ENCODE measurements at places on chromosomes 4 and X.

DNA sequence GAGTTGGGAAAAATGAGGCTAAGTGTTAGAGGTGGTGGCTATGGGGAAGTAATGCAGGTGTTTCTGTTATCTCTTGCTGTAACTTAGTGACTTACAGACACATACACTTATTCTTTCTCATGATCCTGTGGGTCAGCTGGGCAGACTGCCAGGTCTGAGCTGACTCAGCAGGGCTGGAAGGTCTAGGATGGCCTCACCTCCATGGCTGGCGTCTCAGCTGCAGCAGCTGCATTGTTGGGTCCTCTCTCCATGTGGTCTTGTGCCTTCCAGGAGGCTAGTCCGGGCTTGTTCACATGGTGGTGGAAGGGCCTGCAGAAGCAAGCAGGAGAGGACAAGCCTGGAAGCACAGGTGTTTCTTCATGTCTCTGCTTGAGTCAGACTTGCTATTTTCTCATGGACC, 172.7 kb downstream of the NHS start:
- no peak for DNase-seq

DNA sequence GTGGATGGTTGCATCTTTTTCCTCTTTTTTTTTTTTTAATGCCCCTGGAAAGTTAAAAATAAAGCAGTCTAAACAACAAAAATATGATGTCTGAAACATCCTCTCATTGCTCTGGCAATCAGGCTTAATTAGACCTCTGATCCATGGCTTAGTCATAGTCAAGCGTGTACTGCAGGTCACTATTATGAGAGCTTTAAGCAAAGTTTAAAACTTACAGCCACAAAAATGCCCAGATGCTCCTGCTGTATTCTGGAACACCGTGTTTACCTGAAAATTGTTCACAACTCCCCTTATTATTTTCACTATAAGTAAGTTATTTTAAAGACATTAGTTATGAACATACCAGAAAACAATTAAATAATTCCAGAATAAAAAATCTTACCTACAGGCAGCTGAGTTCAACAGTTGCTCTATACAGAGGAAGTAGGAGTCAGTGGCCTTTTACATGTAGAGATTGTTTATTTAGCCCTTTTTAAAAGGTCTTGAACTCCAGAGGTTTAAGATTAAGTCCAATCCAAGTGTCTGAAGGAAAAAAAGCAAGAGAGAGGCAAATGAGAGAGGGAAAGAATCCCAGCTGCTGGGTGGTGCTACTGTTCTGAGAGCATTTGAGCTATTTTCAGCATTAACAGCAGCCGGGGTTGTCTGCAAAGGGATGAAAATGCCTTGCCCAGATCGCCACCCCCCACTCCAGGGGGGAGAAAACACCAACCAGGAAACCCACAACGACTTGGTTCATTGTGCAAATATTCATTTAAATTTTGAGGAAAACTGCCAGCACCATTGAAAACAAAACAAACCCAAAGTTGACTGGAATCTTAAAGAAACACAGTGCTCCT, 36.9 kb downstream of the SORBS2 start:
- no peak for DNase-seq

- no peak for DNase-seq
Observed at GRCh38 chr4:174789657-174790056, 39.4 kb downstream of the GLRA3 start.

DNA sequence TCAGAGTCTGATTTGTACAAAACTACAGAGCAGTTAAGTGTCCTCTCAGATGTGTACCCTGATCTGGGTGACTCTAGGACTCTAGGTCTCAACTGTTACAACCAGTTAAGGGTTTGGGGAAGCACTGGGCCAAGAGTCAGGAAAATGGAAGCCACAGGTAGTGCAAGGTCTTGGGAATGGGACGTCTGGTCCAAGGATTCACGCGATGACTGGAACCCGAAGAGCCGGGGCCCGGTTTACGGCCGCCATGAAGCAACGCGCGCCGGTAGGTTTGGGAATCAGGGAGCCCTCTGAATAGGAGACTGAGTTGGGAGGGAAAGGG, 321 bp upstream of the HPRT1 start:
- DNase-seq = no peak

- no peak for DNase-seq
Observed at GRCh38 chrX:17095161-17095560, 148.7 kb downstream of the REPS2 start.

GRCh38 chrX:41036668-41037326, 48.4 kb upstream of the USP9X start:
- DNase-seq = no peak

DNA sequence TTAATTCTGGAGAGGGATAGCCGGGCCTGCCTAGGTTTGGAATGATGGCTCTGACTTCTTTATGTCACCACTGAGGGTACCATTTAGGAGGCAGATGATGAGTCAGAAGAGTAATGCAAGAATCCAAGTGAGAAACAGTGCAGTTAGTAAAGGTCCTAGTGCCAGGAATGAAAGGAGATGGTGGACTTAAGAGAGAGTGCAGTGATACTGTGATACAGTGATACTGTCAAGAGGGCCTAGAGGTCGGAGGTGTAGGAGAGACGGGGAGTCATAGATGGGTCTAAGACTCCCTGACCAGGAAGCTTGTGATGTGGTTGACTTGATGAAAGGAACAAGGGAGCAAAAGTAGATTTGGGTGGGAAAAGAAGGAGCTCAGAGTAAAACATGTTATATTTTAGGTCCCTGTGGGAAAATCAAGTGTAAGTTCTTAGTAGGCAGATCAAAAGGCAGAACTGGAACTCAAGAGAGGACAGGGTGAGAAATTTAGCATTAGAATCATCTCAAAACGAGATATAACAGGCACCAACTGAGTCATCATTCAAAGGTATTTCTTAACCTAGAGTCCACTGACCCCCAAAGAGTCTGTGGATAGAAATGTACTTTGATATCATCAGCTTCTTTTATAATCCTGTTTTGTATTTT, 85.0 kb downstream of the NFKB1 start:
- DNase-seq = no peak

- no peak for DNase-seq
Observed at GRCh38 chr4:31236020-31236638, 516.0 kb downstream of the PCDH7 start.

GRCh38 chr4:148883435-148883834, 441.2 kb upstream of the NR3C2 start:
- no peak for DNase-seq

GRCh38 chr4:37471971-37472370, 214.2 kb downstream of the RELL1 start:
- no peak for DNase-seq

DNA sequence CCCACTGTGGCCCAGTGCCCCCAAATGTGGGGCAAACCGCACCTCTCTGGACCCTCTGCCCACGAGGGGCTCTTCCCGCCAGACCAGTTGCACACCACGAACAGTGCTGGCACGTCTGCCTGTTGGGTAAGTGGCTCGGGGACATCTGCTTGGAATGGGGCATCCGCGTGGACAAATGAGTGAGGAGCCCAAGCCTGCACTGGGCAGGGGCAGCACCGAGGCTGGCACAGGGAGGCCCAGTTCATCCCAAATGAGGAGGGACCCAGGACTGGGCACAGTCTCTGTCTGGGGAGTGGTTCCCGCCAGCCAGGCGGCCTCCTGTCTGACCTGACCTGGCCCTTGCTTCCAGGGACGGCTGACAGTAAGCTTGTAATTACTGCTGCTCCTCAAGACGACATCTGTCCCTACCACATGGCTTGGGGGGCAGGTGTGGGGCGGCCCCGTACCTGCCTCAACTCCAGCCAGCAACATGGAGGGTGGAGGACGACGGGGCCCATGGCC, 3.2 kb downstream of the SPON2 start:
- no peak for DNase-seq

DNA sequence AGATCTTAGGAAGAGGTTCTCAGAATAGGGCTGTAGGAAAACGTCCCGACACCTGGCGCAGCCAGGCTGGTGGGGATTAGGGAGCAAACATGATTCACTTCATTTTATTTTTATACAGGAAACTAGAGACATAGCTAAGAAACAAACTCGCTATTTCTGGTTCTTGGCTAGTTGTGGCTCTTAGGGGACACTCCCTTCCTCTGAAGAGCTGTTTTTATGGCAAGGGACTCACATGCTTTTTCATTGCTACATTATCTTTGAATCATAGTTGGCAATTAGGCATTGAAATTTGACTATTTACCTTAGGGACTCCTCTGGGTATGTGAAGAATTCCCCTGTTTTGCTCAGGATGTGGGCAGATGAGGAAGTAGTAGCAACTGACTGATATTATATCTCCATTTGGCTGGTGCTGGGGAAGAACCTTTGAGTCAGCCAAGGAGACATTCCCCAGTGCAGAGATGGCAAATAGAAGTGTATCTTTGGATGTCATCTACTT, 174.5 kb downstream of the SMIM20 start:
- DNase-seq = peak; percentile 29

GRCh38 chr4:105369988-105370387, 103.9 kb downstream of the PPA2 start:
- DNase-seq = no peak

GRCh38 chrX:149909324-149910177, 19.8 kb upstream of the HSFX4 start:
- no peak for DNase-seq

- DNase-seq = no peak
Observed at GRCh38 chr4:19095491-19096046, 1074.0 kb upstream of the LCORL start.

GRCh38 chr4:11589676-11590075, 161.0 kb upstream of the HS3ST1 start:
- no peak for DNase-seq

- no peak for DNase-seq
Observed at GRCh38 chrX:2228536-2228935, 272.2 kb downstream of the DHRSX start.

GRCh38 chrX:130975947-130976346, 72.9 kb upstream of the ENOX2 start:
- DNase-seq = peak; percentile 15

GRCh38 chr4:170413951-170414350, 324.2 kb upstream of the AADAT start:
- no peak for DNase-seq

GRCh38 chr4:122541996-122542395, 78.9 kb downstream of the IL21 start:
- no peak for DNase-seq

DNA sequence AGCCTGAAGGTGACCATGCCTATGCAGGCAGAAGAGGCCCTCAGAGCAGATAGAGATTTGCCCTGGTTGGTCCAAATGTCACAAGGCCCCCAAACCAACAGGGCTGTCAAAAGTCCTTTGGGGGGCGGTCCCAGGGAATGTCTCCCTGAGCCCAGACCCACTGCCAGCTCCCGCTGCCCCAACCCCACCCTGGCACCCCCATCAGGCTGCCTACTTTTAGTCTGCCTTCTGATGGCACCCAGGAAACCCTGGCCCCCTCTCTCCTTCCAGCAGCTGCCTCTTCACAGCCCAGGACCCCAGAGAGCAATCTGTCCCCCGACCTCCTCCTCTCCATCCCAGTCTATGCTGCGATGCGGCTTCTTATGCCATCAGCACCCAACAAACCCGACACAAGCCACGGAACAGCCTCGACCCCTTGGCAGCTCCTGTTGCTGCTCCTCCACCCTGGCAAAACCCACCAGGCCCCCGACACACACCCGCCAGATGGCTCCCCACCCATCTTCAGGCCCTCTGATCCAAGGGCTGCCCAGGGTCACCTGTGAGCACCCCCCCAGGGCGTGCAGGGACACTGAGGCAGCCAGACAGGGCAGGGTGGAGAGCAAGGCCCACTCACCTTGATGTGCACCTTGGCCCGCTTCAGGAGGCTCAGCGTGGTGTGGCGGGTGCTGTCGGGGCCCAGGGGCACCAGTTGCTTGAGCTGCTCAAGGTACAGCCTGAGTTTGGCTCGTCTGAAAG, 9.9 kb downstream of the MXD4 start:
- peak; percentile 1 for DNase-seq

DNA sequence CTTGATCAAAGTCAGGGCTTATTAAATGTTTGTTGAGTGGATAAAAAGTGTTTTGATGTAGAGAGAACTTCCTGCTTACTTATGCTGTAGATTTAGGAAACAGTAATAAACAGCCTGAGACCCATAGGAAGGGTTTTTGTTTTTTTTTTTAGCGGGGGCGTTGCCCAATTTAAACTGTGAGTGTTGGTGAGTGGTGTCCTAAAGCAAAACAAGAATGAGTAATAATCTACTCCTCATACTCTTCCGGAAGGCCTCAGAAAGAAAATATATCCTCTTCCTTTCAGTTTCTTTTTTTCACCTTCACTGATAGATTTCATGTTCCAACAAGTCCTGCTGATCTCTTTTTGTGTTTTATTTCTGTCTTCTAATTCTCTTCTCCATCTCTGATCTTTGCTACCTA, 104.4 kb upstream of the SCML1 start:
- no peak for DNase-seq

GRCh38 chr4:24434241-24434640, 150.1 kb downstream of the DHX15 start:
- DNase-seq = no peak

- DNase-seq = no peak
Observed at GRCh38 chr4:182189103-182189878, 53.9 kb upstream of the TENM3 start.

DNA sequence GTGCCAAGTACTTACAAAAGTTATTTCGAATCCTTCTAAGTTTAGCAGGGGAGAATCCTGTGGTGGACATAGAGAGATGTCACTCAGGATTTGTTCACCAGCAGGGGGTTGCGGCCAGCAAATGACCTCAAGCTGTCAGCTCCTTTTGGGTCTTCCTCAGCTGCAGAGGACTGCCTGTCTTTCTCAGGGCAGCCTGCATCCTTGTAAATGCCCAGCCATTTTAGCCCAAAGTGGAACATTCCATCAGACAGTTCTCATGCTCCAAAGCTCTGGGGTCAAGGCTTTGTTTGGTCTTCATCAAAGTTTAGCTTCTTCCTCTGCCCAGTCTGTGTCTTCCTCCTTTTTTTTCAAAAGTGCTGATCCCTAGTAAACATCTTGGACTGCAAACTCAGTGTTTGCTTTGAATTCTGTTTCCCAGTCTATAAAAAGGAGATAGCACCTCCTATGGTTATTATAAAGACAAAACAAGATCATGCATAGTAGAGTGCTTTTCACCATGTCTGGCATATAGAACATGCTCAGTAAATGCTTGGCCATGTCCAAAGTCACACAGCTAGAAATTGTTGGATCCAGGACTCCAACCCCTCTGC, 156.4 kb upstream of the GATB start:
- no peak for DNase-seq

DNA sequence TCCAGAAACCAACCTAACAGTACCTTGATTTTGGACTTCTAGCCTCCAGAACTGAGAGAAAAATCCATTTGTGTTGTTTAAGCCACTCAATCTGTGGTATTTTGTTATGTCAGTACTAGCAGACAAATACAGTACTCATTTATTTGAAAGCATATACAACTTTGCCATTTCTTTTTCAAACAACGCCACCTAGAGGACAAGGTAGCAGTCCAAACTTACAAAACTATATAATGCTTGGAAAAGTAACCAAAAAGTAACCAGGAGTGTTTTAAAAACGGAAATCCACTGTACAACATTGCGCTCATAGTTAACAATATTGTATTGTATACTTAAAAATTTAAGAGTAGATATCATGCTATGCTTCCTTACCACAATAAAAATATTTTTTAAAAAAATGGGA, 37.0 kb upstream of the FGF13 start:
- DNase-seq = no peak

DNA sequence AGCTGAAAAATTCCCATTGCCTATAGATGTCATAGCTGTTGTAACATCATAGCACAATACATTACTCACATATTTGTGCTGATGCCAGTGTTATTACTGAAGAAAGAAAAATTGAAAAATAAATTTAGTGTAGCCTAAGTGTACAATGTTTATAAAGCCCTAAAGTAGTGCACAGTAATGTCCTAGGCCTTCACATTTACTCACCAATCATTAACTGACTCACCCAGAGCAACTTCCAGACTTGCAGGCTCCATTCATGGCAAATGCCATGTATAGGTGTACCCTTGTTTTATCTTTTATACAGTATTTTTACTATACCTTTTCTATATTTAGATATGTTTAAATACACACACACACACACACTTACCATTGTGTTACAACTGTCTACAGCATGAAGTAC, 265.4 kb upstream of the MAGEB18 start:
- DNase-seq = no peak
